NCI-H146 (cell line): ENCODE measurements at places on chromosomes 11 and 22.

GRCh38 chr22:28096161-28096560 is 177.1 kb upstream of the PITPNB start:
- DNase-seq: no peak

- no peak for DNase-seq
These were observed 19.2 kb upstream of the GLYATL2 start for GRCh38 chr11:58863697-58864096.

DNA sequence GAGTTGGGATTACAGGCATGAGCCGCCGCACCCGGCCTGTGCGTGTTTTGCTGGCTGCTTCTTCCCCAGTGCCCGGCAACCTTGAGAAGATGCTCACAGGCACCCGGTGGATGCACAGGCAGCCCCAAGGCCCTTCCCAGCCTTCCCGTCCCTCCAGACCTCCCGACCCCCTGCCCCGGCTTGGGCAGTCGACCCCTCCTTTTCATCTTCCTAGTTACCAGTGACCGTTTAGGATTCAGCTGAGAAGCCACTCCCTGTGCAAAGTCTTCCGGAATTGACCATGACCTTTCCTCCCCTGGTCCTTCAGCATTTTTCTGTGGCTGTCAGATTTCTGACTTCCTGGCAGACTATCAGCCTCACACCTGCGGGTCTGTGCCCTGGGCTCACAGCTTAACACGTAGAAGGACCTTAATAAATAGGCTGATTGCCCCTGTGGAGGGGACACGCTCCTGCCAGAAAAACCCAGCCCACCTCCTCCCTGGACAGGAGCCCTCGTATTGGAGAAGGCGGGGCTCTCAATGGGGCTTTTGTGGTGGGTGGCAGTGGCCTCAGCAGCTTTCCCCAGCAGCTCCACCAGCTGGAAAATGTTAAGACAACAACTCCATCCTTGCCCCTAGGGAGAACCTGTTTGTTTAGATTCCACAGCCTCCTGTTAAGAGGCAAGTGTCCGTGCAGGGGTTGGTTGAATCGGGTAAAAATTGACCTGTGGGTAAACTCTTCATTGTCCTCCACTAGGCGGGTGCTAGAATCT is 10.4 kb upstream of the ANO1 start:
- DNase-seq: no peak

GRCh38 chr11:120124355-120124754 is 13.6 kb downstream of the TRIM29 start:
- no peak for DNase-seq

DNA sequence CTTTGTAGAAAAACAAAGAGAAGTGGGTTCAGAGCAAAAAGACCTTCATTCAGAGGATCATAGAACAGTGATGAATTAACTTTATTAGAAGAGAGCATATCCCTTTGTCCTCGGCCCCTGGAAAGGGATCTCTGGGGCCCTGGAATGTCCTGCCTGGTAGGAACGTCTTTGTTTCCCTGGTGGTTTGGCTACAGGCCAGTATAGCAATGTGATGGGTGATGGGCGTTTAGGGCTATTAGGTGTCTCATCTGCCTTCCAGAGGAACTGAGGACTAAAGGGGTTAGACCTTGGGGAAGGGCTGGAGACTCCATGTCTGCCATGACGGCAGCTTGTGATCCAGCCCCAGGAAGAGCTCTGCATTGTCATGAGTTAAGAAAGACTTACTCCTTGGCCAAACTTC is 9.1 kb downstream of the APOL4 start:
- DNase-seq: no peak

GRCh38 chr22:45207533-45207932 is 33.2 kb downstream of the KIAA0930 start:
- DNase-seq: no peak

- no peak for DNase-seq
These were observed 37.7 kb upstream of the IGLL5 start for GRCh38 chr22:22849640-22850610.
